Activated CD4-positive, alpha-beta T cell treated with anti-CD3 and anti-CD28 coated beads, Interleukin-2, amount 10 ng/mL, durations not matched to agents 7 days and 5 days (primary cell): ENCODE measurements at places on chromosomes 16 and 17.

- no peak for DNase-seq
These were observed 4.2 kb downstream of the ITGAE start for GRCh38 chr17:3796822-3797170.

DNA sequence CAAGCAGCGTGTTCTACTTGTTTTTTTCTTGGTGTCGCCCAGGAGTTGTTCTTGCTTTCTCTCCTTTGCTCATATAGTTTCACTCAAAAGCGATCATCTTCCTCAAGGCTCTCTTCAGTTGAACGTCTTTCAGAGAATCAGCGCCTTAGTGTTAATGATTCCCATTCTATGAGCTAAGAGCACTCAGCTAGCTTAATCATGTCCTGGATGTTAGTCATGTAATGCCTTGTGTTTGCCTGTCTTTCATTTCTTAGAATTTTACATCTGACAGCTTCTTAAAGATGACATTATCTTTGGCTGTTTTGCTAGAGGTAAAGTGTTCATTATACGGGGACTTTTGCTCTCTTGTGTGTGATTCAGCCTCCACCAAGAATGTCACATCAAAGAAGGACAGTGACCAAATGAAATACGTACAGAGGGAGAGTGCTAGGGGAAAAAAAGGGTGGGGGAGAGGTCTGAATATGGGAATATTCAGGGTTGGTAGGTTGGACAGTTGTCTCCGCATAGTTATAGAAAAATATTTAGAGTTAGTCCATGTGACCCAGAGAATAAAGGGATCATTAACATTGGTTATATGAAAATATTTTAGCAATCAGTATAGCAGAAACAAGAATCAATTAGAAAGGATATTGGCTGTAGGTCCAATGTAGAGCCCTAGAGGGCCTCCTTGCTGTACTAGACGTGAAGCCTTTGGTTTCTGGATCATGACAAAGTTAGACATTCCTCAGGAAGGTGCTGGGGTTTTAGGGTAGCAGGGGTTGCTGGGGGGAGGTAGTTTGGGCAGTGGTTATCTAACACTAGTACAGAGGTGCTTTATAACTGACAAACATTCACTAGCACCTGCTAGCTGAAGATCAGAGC lies 31.9 kb upstream of the ANKFN1 start:
- DNase-seq, result no peak

DNA sequence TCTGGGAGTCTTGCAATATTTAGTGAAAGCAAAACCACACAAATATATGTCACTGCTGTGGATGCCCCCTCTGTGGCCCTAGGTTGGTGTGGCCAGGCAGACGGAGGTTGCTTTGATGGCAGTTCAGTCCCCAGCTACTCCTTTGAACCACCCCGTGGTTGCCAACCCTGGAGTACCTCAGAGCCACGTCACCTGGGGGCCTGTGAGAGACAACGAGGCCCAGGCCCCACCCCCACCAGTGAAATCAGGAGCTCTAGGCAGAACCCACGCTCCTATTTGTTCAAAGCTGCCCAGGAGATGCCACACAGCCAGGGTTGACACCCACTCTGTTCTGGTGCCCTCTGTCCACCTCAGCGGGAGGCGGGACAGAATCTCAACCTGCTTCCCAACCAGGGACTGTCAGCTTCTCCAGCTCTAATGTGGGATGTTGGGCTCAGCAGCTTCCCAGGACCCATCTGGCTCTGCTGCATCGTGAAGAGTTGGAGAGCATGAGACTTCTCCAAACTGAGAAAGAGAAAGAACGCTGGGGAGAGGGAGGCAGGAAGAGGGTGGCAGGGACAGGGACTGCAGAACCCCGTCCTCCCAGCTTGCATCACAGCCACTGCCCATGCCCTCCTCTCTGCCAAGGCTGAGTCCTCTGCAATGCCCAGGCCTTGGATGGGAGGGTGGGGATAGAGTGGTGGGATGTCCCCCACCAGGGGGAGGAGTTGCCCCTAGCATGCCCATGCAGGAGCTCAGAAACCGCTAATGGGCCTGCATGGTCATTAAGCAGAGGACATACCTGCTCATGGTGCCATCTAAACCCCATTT lies 81.8 kb downstream of the C16orf78 start:
- DNase-seq, result no peak

- no peak for DNase-seq
These were observed 10.2 kb downstream of the EEF2K start for GRCh38 chr16:22216191-22216831.

DNA sequence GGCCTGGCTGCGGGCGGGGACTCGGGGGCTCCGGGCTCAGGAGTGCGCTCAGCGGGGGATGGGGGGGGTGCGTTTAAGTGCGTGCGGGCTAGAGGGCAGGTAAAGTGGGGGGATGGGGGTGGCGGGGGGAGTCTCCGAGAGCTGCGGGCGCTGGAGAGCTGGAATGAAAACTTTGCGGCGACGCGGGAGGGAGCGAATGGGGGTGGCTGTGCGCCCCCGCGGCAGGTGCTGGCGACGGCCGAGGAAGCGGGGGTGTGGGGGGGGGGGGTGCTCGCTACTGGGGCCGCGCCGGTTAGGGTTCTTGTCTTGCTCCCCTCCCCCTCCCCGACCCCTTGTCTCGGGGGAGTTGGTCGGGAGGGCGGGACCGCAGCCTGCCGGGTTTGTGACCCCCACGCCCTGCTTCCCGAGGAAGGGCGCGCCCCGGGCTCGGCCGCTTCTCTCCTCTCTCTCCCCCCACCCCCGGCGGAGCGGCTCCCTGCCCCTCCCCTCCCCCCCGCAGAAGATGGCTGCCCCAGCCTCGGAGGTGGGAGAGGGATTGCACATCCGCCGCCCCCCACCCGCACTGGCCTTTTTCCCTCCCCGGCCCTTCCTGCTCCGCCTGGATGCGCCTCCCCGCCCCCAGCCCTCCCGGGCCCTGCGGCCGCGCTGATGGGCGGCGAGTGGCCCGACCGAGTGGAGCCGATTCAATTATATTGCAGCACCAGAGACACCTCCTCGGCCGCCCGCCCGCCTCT lies 649 bp downstream of the GSE1 start:
- DNase-seq, result peak; percentile 17

DNA sequence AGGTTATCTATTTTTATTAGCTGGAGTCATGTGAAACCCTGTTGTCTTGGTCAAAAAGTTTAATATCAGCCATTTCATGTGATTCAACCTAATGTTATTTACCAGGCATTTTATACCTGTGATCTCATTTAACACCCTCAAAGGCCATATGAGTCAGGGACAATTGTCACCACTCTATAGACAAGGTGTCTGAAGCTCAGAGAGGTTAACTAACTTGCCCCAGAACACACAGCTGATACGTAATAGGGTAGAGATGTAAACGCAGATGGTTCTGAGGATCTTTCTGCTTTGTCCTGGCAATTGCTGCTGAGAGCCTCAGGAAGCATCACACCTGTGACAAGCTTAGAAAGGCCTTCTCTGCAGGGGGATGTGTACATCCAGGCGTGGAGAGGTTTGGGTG lies 4.9 kb downstream of the CD300A start:
- DNase-seq, result no peak

DNA sequence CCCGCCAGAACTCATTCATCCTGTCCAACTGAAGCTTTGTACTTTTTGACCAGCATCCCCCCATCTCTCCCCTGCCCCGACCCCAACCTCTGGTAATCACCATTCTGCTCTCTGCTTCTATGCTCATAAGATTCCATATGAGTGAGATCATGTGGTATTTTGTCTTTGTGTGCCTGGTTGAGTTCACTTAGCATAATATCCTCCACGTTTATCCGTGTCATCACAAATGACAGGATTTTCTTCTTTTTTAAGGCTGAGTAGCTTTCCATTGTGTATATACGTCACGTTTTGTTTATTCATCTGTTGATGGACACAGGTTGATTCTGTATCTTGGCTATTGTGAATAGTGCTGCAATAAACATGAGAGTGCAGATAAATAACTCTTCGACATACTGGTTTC lies 278.9 kb downstream of the SNX29 start:
- DNase-seq, result no peak

DNA sequence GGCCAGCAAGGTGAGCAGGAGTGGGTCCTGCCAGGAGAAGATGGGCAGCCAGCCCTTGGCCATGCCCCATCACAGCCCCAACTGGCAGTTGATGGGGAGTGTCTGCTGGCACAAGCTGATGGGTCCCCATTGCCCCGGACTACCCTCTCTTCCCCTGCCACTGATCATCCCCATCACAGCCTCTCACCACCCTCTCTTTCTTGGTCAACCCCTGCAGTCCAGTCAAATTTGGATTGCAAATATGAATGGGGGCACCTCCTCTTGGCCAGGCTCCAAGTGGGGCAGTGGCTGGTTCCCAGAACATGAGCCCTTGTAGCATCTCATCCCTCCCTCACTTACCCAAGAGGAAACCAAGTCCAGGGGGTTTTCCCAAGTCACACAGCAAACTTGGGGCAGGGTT lies 17.4 kb downstream of the SEZ6 start:
- no peak for DNase-seq

GRCh38 chr16:28513484-28514181 lies 7.0 kb upstream of the IL27 start:
- DNase-seq, result no peak

DNA sequence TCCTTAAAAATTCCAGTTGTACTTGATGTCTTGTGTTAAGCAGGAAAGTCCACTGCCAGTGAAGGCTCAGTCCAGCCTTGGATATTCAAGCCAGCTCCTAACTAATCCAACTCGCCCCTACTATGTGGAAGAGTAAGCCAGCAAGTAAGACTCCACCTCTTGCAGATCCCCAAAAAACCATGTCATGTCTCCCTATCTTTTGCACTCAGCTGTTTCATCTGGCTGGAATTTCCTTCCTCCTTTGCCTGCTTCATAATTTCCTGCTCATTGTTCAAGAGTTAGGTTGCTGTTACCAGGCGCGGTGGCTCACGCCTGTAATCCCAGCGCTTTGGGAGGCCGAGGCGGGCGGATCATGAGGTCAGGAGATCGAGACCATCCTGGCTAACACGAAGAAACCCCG lies 37.8 kb downstream of the RBBP6 start:
- DNase-seq, result no peak

- no peak for DNase-seq
These were observed 4.9 kb upstream of the PGAP6 start for GRCh38 chr16:386641-387156.

- DNase-seq, result no peak
These were observed 714 bp downstream of the SPATA33 start for GRCh38 chr16:89658221-89658879.

GRCh38 chr17:16929757-16930520 lies 42.0 kb downstream of the TNFRSF13B start:
- DNase-seq, result no peak

DNA sequence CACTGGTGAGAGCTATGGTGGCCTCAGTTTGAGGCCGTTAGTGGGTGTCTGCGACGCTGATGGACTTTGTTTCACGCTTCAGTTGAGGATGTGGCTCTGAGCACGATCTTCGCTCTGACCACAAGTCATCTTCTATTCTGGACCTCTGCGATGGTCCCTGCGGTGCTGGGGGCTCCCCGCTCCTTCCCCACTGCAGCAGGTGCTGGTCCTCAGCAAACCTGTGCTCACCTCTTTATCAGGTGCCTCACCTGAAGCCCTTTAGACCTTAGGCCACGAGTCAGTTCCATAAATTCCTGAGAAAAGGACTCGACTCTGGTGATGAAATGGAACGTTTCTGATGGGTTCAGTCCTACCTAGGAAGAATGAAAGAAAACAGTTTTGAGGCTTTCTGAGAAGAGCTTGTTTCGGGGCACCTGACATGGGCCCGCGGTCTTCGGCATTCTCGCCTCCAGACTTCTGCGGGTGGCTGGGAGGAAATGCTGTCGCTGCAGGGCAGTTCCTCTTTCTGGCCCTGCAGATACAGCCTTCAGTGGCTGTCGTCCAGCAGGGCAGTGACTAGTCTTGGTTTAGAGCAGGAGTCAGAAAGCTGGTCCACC lies 4.7 kb downstream of the KCTD5 start:
- DNase-seq, result peak; percentile 21

DNA sequence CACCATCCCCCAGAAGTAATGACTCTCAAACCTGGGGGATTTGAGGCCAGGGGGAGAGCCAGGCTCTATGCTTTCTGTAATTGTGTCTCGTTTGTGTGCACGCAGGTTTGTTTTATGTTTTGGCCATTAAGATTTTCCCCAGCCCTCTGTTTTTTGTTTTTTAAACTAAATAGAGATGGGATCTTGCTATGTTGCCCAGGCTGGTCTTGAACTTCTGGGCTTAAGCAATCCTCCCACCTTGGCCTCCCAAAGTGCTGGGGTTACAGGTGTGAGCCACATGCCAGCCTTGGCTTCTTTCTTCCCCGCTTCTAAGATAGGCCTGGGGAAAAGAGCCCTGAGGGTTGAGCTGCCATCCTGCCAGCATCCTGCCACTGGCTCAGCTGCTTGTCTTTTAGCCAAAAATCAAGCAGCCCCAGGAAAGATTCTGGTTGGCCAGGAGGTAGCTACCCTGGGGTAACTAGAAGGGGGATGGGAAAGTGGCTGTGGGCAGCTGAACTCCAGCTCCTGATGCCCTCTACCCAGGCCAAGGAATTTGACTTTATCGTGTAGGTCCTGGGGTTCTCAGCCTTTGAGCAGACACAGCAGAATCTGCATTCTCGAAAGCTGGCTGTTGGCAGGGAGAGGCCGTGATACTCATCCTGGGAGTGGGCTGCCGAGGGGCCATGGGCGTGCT lies 18.4 kb downstream of the KDM8 start:
- no peak for DNase-seq

DNA sequence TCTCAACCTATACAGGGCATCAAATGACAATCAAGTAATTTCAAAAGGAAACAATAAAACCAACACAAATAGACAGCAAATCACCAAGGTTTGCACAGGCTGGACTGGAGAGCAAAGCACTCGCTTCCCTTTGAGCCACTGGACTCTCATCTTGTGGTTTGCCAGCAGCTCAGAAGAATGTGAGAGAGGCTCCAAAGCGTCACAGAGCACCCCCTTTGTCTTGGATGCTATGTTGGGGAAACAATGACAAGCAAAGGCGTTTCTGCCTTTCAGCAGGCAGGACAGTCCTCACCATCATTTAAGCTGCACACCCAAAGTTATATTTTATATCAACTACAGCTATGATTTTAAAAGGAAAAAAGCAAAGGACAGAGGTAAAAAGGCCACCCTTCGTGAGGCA lies 13.2 kb downstream of the SLC6A4 start:
- no peak for DNase-seq

DNA sequence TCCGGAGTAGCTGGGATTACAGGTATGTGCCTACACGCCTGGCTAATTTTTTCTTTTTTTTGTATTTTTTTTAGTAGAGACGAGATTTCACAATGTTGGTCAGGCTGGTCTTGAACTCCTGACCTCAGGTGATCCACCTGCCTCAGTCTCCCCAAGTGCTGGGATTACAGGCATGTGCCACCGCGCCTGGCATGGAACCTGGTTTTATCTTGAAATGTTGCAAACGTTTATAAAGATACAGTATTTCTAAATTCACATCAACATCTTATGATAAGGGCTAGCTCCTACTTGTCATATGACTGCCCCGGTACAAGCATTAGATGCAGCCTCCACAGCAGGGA lies 1.5 kb upstream of the IST1 start:
- no peak for DNase-seq

- DNase-seq, result no peak
These were observed 479.9 kb upstream of the CDH11 start for GRCh38 chr16:65601781-65602180.

- DNase-seq, result no peak
These were observed 222.6 kb upstream of the CPHXL start for GRCh38 chr16:75948886-75949285.

GRCh38 chr16:11334831-11335404 lies 10.3 kb upstream of the RMI2 start:
- DNase-seq, result no peak

- DNase-seq, result no peak
These were observed 14.7 kb downstream of the ALOX15B start for GRCh38 chr17:8053600-8053999.

- DNase-seq, result no peak
These were observed 542 bp downstream of the GUCY2D start for GRCh38 chr17:8002721-8003593.

- DNase-seq, result no peak
These were observed 107.8 kb downstream of the MSI2 start for GRCh38 chr17:57363998-57364643.

- no peak for DNase-seq
These were observed 2.1 kb downstream of the METTL22 start for GRCh38 chr16:8623634-8624033.
